Articular chondrocyte of knee joint (primary cell): ENCODE measurements at places on chromosomes 16 and 17. TPM values are rescaled to one million over a fixed set of nuclear protein-coding genes. Genes with fewer than 3 reads are reported as not detected.

SLC2A4 gene
- total RNA-seq: 0.11 TPM in 1 of 2 replicates, not detected in the other

IL32 gene
- 1.3 and 5.6 TPM in 2 replicates for total RNA-seq

SLFN11 gene
- 8.4 and 8.8 TPM in 2 replicates for total RNA-seq

SLC9A5 gene
- 0.86 and 1.0 TPM in 2 replicates for total RNA-seq

BMERB1 gene
- total RNA-seq: 68.7 and 69.0 TPM in 2 replicates

NGFR gene
- total RNA-seq: 0.11 and 0.13 TPM in 2 replicates
